ENCODE measurements at places on chromosomes 5 and 9. TPM values are rescaled to one million over a fixed set of nuclear protein-coding genes. Genes with fewer than 3 reads are reported as not detected.

PCDHGA1 gene
- polyA plus RNA-seq, result 0.44 TPM

RIMOC1 gene
- 13.1 TPM for polyA plus RNA-seq

LRRC26 gene
- not detected for polyA plus RNA-seq

FOXD4 gene
- 0.07 TPM for polyA plus RNA-seq

NSD1 gene
- polyA plus RNA-seq, result 12.4 TPM

RHOBTB3 gene
- 42.2 TPM for polyA plus RNA-seq

PFN3 gene
- not detected for polyA plus RNA-seq

IFNA21 gene
- not detected for polyA plus RNA-seq

CARTPT gene
- polyA plus RNA-seq, result not detected

DOCK2 gene
- 0.62 TPM for polyA plus RNA-seq

FAM81B gene
- polyA plus RNA-seq, result not detected

CFAP157 gene
- polyA plus RNA-seq, result 0.03 TPM

WHRN gene
- 0.35 TPM for polyA plus RNA-seq

MRRF gene
- 24.2 TPM for polyA plus RNA-seq

TARS1 gene
- polyA plus RNA-seq, result 39.1 TPM

DNAI1 gene
- polyA plus RNA-seq, result not detected

BAG1 gene
- 25.2 TPM for polyA plus RNA-seq

HK3 gene
- not detected for polyA plus RNA-seq

CCDC152 gene
- polyA plus RNA-seq, result 0.48 TPM

NKD2 gene
- 0.03 TPM for polyA plus RNA-seq

SLC34A1 gene
- not detected for polyA plus RNA-seq

PFDN1 gene
- polyA plus RNA-seq, result 158 TPM

INSL4 gene
- not detected for polyA plus RNA-seq

PHF24 gene
- polyA plus RNA-seq, result not detected

PCDHB13 gene
- polyA plus RNA-seq, result 0.64 TPM

FXN gene
- polyA plus RNA-seq, result 13.0 TPM

STC2 gene
- polyA plus RNA-seq, result 11.6 TPM

C1QTNF3 gene
- 1.3 TPM for polyA plus RNA-seq

PCDH12 gene
- polyA plus RNA-seq, result 5.5 TPM

BRINP1 gene
- 0.04 TPM for polyA plus RNA-seq

OR1J2 gene
- not detected for polyA plus RNA-seq

NHP2 gene
- 220 TPM for polyA plus RNA-seq

DOCK8 gene
- 0.54 TPM for polyA plus RNA-seq

SYK gene
- not detected for polyA plus RNA-seq

QRFP gene
- not detected for polyA plus RNA-seq

FGF10 gene
- polyA plus RNA-seq, result not detected

IL31RA gene
- polyA plus RNA-seq, result 0.06 TPM
